NCI-H1436 treated with DMSO at 0.1 percent for 48 hours (cell line): ENCODE measurements at places on chromosomes 3 and 15.

- DNase-seq = no peak
Measured at GRCh38 chr15:52104532-52105004, 8.0 kb downstream of the BCL2L10 start.

DNA sequence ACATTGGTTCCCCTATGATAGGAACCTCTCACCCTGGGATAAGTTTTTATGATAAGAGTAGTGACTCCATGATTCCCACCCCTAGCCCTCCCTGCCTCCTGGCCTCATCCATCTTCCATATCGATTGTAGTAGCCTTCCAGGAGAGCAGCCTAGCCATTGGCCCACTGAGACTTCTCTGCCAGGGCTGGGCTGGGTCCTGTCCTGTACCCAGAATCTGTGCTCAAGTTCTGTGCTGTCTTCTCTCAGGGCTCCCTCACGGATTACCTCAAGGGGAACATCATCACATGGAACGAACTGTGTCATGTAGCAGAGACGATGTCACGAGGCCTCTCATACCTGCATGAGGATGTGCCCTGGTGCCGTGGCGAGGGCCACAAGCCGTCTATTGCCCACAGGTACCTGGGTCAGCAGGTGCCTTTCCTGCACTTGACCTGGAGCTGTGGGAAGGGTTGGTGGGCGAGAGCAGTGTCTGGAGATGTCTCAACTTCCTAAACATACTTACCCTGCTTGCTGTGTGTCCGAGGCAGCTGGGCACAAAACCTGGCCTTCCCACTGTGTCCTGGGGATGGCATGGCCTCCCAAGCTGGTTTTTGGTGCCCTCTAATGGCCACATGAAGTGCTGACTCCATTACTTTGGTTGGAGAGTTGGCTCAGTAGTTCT, 16.6 kb upstream of the EXOG start:
- no peak for DNase-seq

DNA sequence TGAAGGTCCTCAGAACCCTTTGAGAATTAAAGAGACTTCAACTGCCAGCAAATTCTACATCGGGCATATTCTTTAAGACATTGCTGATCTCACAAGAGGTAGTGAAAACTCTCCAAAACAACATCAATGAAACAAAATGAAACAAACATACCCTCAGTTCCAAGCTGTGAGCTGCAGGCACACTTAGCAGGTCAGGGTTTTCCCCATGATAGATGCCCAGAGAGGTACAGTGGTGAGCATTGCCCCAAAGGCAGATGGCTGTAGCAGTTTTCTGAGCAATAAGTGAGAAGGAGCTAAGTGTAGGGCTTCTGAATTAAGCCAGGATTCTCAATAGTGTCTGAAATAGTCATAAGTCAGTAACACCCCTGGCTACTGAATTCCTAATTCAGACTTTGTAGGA, 96.1 kb upstream of the TSEN2 start:
- DNase-seq = no peak

- no peak for DNase-seq
Measured at GRCh38 chr3:102177075-102177755, 257.6 kb upstream of the ZPLD1 start.

DNA sequence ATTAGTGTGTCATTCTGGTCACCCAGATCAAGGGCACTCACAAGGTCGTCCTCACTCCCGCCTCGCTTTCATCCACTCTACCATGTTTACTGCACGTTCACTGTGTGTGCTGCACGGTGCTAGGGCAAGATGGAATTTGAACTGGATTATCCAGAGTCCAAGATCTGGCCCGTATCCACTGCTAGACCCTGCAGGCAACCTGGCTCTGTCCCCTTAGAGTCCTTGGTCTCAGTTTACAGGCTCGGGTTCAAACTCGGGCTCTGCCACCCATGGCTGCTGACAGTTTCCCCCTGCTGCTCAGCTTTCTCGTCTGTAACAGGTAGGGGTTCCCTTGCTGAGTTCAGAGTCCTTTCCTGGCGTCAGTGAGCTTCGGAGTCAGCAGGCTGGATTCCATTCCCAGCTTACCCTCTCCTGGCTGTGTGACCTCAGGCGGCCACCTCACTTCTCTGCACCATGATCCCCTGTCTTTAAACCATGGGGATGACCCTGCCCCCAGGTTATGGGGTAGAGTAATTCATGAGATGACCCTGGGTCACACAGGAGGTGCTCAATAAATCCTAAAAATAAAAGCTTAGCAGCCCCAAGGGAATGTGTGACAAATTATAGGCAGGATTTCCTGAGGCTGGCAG, 79.6 kb upstream of the SLC6A6 start:
- no peak for DNase-seq

- DNase-seq = no peak
Measured at GRCh38 chr3:12750223-12750622, 8.8 kb downstream of the TMEM40 start.

GRCh38 chr15:57526615-57527014, 65.1 kb upstream of the MYZAP start:
- no peak for DNase-seq

DNA sequence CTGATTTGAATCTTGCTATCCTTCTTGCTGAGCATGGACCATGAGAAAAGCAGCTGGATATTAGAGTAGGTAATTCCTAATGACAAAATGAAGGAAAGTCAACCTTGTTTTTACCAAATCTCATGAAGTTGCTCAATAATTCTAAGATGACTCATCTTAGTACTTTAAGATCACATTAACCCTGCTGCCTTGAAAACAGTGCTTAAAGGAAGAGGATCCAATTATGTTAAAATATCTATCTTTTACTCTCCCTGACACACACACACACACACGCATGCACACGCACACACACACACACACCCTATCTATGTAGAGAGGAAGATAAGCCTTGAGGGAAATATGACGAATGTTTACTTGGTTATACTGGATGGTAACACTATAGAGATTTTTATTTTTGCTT, 16.0 kb upstream of the MYO1E start:
- no peak for DNase-seq

DNA sequence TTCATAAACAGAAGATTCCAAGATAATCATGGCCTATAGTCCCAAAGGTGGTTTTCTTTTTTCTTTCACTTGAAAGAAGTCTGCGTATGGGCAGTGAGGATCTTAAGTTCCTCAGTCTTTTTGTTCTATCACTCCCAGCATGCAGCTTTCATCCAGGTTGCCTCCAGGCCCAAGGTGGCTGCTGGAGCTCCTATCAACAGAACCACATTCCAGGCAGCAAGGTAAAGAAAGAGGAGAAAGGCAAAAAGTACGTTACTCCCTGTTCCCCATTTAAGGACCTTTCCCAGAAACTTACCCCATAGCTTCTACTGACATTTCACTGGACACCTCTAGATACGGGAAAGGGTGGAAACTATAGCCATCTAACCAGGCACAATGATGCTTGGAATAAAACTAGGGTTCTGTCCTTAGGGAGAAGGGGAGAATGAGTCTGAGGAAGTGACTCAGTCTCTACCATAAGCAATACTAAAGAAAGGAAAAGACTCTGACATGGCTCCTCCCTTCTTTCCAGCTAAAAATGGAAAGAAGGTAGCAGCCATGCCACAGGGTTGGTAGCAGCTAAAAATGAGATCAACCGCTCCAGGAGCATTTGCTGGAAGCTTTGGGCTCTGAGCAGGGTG, 313.9 kb upstream of the NR2E3 start:
- DNase-seq = no peak

- no peak for DNase-seq
Measured at GRCh38 chr3:149476225-149476624, 1.7 kb downstream of the TM4SF4 start.

- DNase-seq = no peak
Measured at GRCh38 chr15:40545457-40545856, 19.4 kb downstream of the CCDC32 start.

DNA sequence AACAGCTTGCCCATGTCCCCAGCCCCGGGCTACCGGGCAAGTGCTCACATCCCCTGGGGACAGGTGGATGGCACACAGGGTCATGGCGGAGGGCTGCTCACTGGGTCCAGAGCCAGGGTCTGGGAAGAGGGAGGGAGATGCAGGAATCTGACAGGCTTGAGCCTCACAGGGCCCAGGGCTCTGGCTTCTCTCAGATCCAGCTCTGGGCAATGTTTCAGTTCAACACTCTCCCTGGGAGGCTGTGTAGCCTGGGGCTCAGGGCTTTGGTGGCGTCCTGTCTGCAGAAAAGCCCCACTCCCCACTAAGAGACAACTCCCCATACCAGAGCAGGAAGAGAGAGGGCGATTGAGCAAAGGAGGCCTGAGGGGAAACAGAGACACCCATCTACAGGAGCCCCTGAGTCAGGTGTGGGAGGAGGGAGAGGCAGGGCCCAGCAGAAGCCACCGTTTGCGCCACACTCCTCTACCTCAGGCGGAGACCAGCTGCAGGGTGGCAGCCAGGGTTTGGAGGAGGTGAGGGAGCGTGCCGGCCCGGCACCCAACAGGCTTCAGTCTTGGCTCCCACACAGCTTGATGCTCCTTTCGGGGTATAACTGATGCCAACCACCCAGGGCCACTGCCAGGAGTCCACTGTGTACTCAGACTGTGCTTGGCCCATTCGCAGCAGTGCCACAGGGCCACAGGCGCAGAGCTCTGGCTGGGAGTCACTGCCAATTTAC, 16.8 kb upstream of the SRP14 start:
- DNase-seq = no peak

DNA sequence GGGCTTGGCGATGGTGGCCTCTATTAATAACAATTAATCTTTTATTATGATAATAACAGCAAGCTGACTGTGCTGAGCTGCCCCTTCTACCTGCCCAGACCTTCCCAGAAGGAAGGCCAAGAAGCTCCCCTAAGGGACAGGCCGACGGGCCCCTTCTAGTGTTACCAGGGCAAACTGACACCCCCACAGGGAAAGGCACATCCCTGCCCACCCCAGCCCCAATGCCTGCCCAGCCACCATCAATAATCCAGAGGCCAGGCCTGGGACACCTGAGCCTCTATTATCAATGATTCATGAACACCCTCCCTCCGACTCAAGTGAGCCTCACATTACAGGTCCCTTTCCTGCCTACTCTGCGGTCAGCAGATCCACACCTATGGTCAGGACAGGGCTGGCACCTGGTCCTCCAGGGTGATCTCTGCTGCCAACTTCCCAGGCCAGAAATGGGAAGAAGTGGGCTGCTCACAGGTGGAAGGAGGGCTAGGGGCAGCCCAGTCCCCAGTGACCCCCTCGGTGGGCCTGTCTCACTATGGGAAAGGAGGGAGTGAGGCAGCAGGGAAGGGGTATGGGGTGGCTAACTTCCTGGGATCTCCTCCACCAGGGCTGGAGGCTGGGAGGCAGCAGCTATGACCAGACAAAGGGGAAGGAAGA, 1.8 kb downstream of the TWF2 start:
- no peak for DNase-seq

GRCh38 chr3:66989860-66990696, 8.0 kb upstream of the KBTBD8 start:
- DNase-seq = no peak

- DNase-seq = no peak
Measured at GRCh38 chr3:151863611-151864010, 9.8 kb upstream of the SUCNR1 start.

DNA sequence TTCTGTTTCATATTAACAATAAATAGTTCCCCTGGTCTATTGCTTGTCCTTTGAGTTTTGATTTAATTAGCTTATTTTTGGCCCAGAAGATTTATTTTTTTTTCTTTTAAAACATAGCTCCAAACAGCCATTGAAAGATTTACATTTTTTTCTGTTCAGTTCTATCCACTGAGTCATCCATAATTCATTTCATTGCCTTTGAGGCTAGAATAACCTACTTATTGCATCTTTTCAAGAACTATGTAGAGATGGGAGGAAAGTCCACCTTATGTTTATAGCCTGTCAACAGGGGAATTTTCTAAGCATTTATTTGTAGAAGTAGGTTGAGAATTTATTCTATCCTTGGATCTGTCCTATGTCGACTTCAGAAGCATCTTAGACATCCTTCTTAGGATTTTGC, 53.4 kb upstream of the CHD2 start:
- no peak for DNase-seq

DNA sequence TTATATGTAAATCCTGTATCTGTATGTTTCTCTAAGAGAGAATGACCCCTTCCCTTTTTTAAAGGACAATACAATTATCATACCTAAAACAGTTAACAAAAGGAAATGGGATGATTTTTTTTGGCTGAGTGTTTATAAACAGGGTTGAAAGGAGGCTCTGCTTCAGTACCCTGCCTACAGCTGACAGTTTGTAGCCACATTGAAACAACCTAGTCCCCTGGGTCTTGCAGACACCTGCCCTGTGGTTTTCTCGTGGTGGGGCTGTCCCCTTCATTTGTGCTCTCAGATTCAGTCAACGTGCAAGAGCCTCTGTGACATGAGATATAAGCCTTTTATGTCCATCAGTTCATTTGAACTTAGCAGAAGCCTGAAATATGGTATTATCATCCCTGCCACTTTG, 2.3 kb upstream of the HMCES start:
- no peak for DNase-seq

GRCh38 chr3:71671216-71671845, 53.9 kb downstream of the EIF4E3 start:
- DNase-seq = no peak

GRCh38 chr15:89893027-89893426, 767 bp downstream of the AP3S2 start:
- DNase-seq = no peak

GRCh38 chr3:195150181-195151118, 120.5 kb downstream of the XXYLT1 start:
- DNase-seq = peak; percentile 91

GRCh38 chr3:69684309-69684961, 54.8 kb upstream of the MITF start:
- DNase-seq = no peak

GRCh38 chr3:8204853-8205650, 296.6 kb upstream of the LMCD1 start:
- no peak for DNase-seq

GRCh38 chr3:28936154-28936553, 344.7 kb upstream of the RBMS3 start:
- DNase-seq = no peak
